ENCODE measurements at places on chromosomes 2 and 18.
A peak's percentile ranks its signal among the peaks of the same experiment; 100 is the strongest.

GRCh38 chr2:172674034-172674967 lies 61.3 kb upstream of the RAPGEF4 start:
- DNase-seq, result no peak

DNA sequence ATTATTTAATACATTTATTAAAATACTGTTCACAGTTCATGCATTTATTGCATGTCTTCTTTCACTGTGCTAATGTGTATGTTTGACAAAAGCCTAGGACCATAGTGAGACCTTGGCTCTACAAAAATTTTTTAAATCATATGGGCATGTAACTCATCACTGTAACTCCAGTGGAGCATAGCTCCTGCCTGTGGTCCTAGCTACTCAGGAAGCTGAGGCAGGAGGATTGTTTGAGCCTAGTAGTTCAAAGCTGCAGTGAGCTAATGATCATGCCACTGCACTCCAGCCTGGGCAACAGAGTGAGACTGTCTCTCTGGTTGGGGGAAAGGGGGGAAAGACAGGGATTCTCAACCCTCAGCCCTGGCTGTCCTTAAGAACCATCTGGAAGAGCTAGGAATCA lies 137.8 kb downstream of the PRKCE start:
- DNase-seq, result no peak

DNA sequence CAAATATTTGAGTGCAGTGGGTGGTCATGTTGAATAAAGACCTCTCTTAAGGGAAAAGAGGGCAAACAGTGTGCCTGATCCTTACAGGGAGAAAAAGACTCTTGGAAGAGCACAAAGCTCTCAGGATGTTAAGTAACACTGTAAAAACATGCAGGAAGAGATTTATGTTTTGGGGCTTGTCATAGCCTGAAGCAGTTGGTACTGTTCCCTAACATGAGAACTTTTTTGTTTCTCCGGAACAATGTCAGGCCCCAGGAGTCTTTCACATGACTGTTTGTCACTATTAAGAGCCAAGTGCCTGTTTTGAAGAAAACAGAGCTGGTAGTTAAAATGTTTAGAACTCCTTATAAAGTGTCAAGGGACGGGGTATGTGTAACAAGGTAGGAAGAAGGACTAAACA lies 83.7 kb upstream of the B3GNT2 start:
- no peak for DNase-seq

DNA sequence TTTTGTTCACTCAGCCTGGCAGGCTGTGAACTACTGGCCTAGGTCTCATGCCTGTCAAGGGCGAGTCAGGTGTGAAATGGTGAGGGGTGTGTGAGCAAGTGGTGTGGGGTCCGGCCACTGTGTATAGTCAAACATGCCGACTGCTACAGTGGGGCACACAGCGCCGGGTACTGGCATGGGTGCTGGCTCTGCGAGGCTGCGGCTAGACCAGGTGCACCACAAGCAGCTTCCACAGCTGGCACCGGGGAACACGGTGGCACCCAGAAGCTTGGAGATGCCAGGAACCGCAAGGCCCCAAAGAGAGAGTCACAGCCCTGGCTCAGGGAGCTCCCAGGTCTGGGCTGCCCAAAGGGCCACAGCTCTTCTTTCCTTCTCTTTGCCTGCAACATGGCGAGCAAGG lies 49.7 kb downstream of the CCDC68 start:
- DNase-seq, result no peak

DNA sequence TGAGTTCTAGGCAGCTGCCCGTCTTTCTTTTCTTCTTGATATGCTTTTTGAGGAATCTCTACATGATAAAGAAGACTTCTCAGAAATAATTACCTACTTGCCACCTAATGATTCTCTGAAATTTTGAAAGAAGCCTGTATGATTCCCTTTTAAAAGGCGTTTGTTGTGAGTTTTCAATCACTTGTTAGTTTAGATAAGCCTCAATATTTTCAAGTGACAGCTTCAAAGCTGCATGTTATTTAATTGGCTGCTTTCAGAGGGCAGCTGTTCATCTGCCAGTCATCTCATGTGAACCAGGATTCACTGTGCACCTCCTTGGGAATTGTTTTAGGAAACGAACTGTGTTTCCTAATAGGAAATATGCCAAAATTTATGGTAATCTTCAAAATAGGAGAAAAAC lies 938.1 kb downstream of the CPS1 start:
- no peak for DNase-seq

- no peak for DNase-seq
Observed at GRCh38 chr2:70616168-70616694, 62.6 kb upstream of the TGFA start.

DNA sequence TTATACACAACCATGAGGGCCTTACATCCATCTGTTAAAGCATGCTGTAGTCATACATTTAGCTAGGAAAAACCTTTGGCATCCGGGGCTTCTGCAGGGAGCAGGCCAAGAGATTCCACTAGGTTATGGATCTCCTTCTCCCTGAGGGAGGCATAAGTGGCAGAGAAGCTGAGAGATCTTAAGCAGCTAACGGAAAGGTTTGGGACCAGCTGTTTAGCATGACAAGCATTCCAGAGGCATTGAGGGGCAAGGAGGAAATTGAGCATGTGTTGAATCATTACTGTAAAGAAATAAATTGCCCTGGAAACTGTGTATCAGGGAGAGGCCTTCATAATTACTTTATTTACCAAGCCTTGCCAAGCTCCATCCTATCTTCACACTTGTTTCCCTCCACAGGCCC lies 643.1 kb downstream of the CNTNAP5 start:
- peak; percentile 21 for DNase-seq

DNA sequence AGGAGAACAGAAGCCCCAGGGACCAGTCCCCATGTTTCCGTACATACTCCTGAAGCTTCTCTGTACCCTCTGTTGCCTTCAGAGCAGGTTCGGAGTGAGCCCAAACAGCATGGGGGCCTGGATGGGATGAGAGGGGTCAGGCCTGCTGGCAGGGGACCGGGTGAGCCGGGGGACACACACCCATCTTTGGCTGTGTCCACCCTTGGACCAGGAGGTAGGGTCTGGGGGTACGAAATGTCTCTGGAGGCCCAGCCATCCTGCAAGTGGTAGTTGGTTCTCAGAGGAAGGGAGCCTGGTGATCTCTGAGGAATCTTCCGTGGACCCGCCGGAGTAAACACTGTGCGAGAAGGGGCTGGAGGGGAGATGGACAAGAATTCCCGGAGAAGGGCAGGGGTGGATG lies 15.3 kb downstream of the FBLN7 start:
- DNase-seq, result no peak

DNA sequence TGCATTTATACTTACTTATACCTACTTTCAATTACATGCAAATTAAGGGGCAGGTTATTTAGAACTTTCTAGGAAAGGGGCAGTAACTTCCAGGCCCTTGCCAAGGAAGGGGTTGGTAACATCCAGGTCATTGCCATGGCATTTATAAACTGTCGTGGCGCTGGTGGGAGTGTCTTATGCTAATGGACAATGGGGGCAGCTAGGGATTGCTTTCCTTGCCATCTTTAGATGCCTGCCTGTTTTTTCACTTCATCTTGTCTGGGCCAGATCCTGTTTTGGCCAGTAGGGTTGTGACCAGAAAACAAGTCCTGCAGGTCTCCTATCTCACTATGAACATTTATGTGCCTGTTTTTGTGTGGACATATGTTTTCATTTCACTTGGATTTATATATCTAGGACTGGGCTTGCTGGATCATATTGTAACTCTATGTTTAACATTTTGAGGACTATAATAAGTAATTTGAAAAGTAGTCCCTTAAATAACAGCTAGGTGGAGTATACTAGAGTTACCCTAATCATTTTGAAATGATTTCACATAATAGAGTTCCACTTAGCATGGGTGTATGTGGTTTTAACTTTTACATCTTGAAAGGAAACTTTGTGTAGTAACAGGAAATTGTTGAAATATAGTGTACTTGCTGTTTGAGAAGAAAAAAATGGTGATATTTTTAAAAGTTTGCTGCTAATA lies 56.1 kb downstream of the LCLAT1 start:
- DNase-seq, result no peak

DNA sequence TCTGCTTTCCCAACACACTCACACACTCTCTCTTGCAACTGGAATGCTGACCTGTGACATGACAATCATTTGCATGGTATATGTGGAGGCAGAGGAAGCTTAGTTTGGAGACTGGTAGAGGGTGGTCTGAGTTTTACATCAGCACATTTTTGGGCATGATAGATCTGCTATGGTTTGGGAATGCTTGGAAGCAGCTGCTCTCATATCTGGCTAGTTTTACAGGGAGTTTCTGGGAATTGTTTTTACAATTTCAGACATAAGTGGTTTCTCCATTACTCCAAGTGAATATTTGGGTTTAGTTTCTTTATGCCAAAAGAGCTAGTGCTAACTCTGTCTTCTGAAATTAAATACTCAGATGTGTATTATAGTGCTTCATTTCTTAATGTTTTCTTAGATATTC lies 977.6 kb downstream of the SUCLG1 start:
- no peak for DNase-seq

DNA sequence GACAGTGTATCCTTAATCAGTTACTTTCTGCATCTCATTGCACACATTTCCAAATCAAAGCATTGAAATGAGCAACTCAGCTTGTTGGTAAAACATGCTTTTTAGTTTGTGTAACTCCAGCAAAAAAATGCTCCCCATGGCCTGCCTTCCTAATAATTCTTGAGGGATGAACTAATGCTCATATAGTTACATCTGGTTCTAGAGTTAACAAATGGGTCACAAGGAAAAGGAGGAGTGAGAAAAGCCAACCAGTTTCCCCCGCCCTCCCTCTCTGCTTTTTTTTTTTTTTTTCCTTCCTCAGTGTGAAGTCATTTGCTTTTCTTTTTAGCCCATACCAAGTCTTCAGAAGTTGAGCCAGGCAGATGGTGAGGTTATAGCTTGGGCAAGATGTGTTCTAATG lies 231.7 kb downstream of the MTX2 start:
- DNase-seq, result no peak

DNA sequence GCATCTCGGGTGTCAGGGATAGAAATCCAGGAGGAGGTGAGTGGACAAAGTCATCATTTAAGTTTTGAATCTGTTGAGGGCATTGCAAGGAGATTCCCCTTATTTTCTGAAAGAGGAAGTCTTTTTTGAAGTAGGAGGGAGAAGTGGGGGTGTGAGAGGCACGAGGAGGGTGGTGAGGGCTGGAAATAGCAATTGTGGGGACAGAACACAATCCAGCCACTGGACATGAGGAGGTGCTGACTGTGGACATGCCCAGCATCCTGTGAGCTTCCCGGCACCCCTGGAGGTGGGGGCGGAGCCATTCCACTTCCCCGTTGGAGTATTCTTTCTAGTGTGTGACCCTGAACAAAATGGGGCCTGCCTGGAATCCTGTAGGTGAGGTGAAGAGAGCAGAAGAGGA lies 310.7 kb upstream of the EPAS1 start:
- no peak for DNase-seq

- DNase-seq, result no peak
Observed at GRCh38 chr18:8730080-8730827, 24.9 kb downstream of the MTCL1 start.

- DNase-seq, result no peak
Observed at GRCh38 chr2:55585451-55586080, 31.9 kb downstream of the PPP4R3B start.

- no peak for DNase-seq
Observed at GRCh38 chr2:111176388-111176787, 55.7 kb downstream of the BCL2L11 start.

GRCh38 chr2:95276244-95276887 lies 2.1 kb downstream of the PROM2 start:
- DNase-seq, result no peak

GRCh38 chr2:70936165-70936978 lies 672 bp downstream of the ATP6V1B1 start:
- DNase-seq, result no peak

DNA sequence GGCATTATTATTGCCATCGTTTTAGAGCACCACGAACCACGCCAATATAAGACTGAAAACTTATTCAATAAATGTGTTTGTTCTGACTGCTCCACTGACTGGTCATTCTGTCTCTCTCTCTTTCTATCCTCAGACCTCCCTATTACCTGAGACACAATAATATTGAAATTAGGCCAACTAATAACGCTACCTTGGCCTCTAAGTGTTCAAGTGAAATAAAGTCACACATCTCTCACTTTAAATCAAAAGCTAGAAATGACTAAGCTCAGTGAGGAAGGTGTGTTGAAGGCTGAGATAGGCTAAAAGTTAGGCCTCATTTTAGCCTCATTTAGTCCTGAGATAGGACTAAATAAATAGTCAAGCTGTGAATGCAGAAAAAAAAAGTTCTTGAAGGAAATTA lies 38.8 kb downstream of the G6PC2 start:
- no peak for DNase-seq

DNA sequence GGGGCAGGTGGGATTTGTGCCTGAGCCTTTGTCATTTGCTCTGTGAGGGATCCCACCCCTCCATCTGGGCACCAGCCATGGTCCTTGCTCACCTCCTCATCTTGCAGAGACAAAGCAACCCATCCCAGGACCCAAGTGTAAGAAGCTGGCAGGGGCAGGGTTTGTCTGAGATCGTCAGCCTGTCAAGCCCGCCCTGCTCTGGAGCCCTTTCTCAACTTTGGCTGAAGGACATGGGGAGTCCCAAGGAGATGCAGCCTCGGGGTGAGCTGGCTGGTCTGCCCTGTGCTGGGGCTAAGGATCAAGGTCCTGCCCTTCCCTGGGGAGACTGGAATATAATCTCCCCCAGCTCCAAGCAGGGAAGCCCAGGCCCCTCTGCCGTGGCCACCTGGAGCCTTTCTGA lies 86.0 kb downstream of the CAPN13 start:
- peak; percentile 9 for DNase-seq

GRCh38 chr2:141906678-141907077 lies 224.1 kb downstream of the LRP1B start:
- no peak for DNase-seq

- no peak for DNase-seq
Observed at GRCh38 chr2:128794285-128794684, 475.6 kb upstream of the HS6ST1 start.

GRCh38 chr18:76388891-76389423 lies 106.1 kb downstream of the ZNF516 start:
- DNase-seq, result no peak

- no peak for DNase-seq
Observed at GRCh38 chr2:3784731-3785130, 81.4 kb downstream of the DCDC2C start.

DNA sequence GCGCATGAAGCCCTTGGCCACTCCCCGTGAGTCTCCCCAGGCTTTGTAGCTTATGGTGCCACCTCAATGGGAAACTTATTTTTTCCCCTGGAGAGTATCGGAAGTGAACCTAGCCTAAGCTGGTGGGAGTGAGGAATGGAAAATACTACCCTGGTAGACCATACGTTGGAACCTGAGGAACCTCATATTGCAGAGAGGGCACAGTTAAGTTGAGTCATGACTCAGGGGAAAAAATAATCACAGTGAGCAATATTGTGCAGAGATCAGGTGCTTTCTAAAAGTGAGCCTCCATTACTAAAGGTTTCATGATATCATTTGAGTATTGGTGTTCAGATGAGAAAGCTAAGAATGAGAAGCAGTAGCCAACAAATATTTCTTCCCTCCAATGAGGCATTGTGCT lies 360.5 kb upstream of the NT5C1B start:
- DNase-seq, result no peak

GRCh38 chr2:42854207-42854818 lies 61.9 kb upstream of the HAAO start:
- DNase-seq, result no peak

GRCh38 chr2:200466425-200467418 lies 43.1 kb downstream of the KCTD18 start:
- DNase-seq, result no peak

- DNase-seq, result no peak
Observed at GRCh38 chr2:217054791-217055190, 194.9 kb upstream of the TNP1 start.

GRCh38 chr18:70142001-70142400 lies 63.5 kb downstream of the RTTN start:
- no peak for DNase-seq

GRCh38 chr2:28400419-28400818 lies 7.8 kb downstream of the FOSL2 start:
- no peak for DNase-seq
